NCI-H1048 (cell line): ENCODE measurements at places on chromosomes 16 and 17.

- DNase-seq, result peak; percentile 48
These were observed at the start of gene ANTKMT for GRCh38 chr16:720990-721764. Gene ANTKMT (plus strand): TSS chr16:721146. CDS start chr16:721275, 129 bp downstream.

DNA sequence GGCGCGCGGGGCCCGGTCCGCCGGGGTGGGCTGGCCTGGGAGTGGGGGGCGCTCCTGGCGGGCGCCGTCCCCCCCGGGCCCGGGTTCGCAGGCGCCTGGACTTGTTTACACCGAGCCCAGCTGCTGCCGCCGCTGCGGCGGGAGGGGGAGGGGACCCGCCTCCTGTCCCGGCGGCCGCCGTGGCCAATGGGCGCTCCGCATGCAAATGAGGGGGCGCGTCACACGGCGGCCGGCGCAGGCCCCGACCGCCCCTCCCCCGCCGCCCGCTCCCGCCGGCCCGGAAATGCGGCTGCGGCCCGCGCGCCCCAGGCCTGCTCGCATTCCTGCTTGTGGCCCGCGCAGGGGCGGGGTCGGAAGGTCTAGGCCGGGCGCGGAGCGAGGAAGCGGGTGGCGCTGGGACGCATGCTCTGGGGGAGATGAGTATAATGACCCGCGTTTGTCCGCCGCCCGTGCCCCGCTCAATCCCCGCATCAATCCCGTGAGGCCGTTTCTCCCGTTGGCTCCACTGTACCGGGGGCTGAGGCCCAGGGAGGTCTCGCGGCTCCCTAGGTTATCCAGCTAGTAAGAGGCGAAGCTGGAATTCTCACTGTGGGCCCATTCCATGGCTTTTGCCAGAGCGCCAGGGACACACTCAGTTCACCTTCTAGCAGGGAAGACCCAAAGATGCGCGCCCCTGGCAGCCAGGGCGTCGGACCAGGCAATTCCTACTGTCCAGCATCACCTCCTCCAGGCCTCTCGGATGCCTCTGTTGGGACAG, at the start of gene YPEL3:
YPEL3 (minus strand) TSS at position 109 of the 757 bp plus-strand sequence. CDS start 731 bp downstream, outside the sequence.
- DNase-seq, result peak; percentile 59

GRCh38 chr17:43721537-43722268, 36.9 kb downstream of the SOST start:
- DNase-seq, result no peak

GRCh38 chr17:45265821-45266220, 3.9 kb upstream of the SPATA32 start:
- no peak for DNase-seq

DNA sequence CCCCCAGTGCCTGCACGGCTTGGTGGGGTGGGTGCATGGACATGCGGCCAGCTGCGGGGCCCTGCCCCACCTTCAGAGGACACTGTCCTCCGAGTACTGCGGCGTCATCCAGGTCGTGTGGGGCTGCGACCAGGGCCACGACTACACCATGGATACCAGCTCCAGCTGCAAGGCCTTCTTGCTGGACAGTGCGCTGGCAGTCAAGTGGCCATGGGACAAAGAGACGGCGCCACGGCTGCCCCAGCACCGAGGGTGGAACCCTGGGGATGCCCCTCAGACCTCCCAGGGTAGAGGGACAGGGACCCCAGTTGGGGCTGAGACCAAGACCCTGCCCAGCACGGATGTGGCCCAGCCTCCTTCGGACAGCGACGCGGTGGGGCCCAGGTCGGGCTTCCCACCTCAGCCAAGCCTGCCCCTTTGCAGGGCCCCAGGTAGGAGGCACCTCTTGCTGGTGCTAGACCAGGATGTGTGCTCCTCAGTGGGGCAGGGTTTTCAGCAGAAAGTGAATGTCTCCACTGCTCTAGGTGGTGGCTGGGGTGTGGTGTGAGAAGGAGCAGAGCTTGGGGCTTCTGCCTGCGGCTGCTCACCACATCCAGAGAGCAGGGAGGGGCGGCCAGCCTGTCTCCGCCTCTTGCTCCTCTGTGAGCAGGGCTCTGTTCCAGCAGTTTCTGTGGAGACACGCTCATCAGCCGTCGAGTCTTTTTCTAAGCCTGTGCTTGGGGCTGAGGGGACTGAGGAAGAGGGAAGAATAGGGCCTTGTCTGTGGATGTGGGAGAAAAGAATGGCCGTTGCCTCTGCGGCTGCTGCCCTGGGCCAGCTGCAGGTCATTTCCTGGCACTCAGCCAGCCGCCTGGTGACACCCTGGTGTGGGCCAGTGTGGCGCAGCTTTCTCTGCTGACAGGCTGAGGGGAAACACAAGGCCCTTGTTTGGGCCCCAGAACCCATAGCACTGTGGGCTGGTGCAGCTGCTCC, 2.2 kb downstream of the ZNF276 start:
- DNase-seq, result no peak

DNA sequence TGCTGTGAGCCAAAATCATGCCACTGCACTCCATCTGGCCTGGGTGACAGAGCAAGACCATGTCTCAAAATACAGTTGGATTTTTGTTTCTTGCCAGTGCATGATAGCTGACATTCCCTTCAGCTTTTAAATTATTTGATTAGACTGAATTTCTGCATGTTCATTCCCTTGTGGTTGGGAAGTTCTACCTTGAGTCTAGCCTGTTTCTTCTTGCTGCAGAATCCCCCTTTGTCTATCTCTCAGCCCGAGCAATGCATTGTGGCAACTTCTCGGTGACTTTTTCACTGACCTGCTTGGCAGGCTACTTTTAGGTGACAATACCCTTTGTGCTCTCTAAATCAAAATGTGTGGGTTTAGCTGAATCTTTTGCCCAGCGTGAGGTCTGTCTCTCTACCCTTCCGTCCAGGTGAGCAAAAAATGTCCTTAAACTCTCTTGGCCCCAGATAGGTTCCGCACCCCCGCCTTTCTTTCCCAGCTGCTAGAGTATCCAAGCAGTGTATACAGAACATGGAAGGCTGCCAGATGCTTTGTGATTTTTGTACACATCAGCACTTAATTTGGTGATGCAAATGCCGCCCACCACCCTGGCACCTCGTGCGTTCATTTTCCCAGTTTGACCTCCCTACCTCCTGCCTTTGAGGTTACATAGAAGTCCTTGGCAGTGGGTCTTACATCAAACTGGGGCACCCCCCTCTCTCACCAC, 130.2 kb downstream of the ABCC6 start:
- no peak for DNase-seq

DNA sequence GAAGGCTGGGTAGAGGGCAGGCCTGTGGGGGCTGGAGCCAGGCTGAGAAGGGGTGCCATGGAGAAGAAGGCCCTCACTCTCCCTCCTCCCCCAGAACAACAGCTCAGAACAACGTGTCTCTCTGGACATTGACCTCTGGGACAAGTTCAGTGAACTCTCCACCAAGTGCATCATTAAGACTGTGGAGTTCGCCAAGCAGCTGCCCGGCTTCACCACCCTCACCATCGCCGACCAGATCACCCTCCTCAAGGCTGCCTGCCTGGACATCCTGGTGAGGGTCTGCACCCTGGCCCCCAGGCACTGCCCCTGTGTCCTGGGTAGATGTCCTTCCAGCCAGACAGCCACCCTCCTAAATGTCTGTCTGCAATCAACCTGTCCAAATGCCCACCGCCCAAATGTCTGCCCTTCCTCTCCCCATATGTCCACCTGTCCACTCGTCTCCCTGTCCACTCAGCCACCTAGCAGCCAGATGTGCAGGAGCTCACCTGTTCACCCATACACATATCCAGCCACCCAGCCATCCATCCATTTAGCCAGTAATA, 12.2 kb downstream of the GJD3 start:
- DNase-seq, result no peak

DNA sequence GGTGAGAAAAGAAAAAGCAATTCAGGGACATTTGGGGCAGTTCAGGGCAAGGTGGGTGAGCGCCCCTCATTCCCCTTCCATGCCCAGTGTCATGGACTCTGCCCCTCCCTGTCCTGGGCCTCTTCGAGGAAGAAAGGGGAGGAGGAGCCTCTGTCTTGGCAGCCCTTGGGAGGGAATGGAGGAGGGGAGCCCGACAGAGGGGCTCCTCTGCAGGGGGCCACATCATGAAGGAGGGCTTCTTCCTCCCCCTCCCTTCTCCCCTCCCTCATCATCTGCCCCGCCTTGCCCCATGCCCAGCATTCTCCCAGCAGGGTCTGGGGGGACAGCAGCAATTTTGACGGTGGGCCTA, 33.2 kb upstream of the TAC4 start:
- DNase-seq, result no peak

- no peak for DNase-seq
These were observed 29.3 kb downstream of the TLE7 start for GRCh38 chr16:71412270-71413160.

DNA sequence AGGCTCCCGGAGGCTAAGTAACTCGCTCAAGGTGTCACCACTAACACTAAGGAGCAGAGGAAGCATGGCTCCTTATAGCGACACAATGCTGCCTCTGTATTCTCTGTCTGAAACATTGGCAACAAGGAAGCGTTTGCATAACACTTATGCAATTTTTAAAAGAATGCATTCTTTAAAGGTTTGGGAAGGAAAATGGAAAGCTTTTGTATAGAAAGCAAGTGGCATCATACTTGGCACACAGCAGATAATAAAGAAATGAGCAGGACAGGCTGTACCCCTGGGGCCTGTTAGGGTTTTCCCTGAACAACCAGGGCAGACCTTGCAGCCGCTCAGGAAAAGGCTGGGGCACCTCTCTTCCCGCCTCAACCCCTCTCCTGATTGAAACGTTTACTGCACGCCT, 36.9 kb downstream of the PPL start:
- no peak for DNase-seq

GRCh38 chr16:49554681-49555080, 181.1 kb downstream of the C16orf78 start:
- no peak for DNase-seq

DNA sequence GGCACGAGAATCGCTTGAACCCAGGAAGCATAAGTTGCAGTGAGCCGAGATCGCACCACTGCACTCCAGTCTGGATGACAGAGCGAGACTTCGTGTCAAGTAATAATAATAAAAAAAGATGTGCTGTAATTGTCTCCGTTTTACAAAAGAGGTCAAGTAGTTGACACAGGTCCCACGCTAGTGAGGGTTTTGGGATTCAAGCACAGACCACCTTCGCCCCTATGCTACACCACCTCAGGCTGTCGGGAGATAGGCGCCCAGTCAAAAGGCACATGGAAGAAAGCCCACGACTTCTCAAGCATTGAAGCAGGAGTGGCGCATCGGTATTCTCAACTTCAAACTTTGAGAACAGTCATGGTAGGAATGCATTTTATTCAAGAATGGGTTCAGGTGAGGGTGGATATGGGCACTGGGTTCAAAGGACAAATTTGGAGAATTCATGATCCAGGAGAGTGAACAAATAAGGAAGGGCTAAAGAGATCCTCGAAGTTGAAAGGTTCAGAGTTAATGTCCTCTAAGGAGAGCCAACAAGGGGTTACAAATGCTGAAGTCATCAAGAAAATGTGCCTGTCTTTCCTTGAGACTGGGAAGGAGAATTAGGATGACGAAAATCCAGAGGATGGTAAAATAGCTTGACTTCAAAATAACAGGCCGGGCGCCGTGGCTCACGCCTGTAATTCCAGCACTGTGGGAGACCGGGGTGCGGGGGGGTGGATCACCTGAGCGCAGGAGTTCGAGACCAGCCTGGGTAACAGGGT, 1.4 kb upstream of the AMZ2 start:
- no peak for DNase-seq

DNA sequence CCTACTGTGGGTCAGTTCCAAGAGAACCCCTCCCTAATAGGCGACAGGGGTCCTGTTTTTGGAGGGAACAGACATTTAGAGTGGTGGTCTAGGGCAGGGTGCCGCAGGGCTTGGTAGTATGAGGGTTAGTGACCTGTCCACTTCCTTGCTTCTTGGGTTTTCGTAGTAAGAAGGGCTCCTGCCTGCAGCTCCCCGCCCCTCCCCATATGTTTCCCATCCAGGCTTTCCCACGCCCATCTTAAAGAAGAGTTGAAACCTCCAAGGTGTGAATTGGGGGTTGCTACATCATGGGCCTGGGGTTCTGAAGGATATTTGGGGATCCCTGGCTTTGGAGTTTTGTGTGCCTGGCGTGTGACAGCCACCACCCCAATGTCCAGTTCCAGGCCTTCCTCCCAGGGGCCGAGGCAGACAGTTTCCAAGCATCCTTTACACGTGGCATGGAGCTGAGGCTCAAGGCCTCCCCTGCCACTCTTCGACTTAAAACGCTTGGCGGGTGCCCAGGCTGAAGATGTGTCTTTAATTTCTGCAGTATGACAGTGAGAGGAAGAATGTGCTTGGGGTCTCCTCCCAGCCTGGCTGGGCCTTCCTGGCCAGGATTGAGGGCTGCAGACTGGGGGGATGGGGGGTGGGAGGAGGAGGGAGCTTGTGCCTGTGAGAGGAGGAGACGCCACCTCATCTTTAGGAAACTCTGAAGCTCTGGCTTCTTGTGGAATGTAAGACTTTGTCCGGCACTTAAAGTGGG, 2.3 kb upstream of the COL1A1 start:
- DNase-seq, result no peak

- no peak for DNase-seq
These were observed 1.3 kb downstream of the ZNF276 start for GRCh38 chr16:89722392-89723278.

GRCh38 chr16:67148656-67149275, 2.0 kb downstream of the B3GNT9 start:
- no peak for DNase-seq

DNA sequence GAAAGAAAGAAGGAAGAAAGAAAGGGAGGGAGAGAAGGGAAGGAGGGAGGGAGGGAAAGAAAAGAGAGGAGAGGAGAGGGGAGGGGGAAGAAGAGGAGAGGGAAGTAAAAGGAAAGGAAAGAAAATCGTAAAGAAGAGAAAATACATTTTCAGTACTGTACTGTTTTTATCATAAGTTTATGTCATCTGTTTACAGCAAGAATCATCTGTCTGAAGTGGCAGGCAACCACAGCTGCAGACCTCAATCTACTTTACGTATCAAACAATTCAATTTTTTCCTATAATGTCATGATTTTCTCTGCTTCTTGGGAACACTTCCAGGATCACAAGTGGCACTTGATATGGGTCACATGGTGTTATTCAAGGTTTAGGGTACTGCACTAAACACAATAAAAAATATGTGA, 58.3 kb downstream of the USP32 start:
- no peak for DNase-seq

GRCh38 chr16:1900452-1900774, 17.8 kb downstream of the HS3ST6 start:
- no peak for DNase-seq

- DNase-seq, result no peak
These were observed 78.2 kb upstream of the MON1B start for GRCh38 chr16:77112746-77113145.

GRCh38 chr17:9982159-9982558, 77.1 kb upstream of the RCVRN start:
- DNase-seq, result no peak
